IMR-90 (cell line): ENCODE measurements at places on chromosomes 1 and 21. TPM values are rescaled to one million over a fixed set of nuclear protein-coding genes. Genes with fewer than 3 reads are reported as not detected.

Gene C1orf94
- total RNA-seq = not detected in 2 replicates

DNA sequence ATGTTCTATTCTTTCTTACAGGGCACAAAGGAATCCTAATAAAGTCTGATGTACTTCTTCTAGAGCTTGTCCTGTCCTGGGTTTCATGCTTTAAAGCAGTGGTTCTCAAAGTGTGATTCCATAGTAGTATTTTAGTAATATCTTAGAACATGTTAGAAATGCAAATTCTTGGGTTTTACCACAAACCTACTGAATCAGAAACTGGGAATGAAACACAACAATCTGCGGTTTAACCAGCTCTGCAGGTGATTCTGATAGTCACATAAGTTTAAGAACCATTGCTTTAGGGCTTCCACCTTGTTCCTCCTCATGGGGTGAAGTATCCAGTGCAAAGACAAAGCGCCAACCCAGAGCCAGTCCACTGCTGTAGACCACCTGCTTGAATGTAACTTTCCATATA lies 41.1 kb downstream of the NGF start:
- peak; percentile 31 for DNase-seq

GRCh38 chr1:70195342-70195741 lies 10.0 kb downstream of the LRRC40 start:
- no peak for DNase-seq

Gene OR2T2
- total RNA-seq = not detected in 2 replicates

DNA sequence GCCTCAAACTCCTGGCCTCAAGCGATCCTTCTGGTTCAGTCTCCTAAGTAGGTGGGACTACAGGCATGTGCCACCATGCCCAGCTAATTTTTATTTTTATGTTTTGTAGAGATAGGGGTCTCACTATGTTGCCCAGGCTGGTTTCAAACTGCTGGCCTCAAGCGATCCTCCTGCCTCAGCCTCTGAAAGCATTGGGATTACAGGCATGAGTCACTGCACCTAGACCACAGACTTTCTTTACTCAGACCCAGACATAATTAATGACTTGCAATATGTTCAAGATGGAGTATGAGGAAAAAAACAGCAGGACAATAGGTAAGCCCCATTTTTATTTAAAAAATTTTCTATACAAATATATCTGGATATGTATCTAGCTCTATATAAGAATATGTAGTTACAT lies 13.2 kb downstream of the KANK4 start:
- no peak for DNase-seq

Gene TMEM50A
- 48.4 and 101 TPM in 2 replicates for total RNA-seq

GRCh38 chr1:14543191-14543840 lies 55.2 kb upstream of the KAZN start:
- peak; percentile 15 for DNase-seq

DNA sequence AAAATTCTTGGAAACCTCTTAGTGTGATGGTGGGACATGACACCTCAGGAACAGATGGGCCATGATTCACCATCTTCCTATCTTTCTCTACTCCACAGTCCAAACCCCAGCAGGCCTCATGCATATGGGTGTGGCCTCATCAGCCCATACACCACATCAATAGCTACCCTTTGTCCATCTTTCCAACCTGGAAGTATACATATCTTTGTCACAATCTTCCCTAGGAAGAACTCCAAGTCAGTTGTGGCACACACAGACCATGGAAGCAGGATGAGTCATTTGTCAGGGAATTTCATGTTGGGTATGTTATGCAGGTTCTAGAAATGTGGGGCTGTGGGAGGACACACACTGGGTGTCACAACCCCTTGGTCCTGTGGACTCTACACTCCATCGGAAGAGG lies 30.5 kb upstream of the CLCA4 start:
- DNase-seq = no peak

Gene SUMO3
- total RNA-seq = 64.9 and 103 TPM in 2 replicates

- DNase-seq = peak; percentile 97
These were observed 41.1 kb downstream of the IL6R start for GRCh38 chr1:154446292-154446691.

- no peak for DNase-seq
These were observed 3.0 kb upstream of the RGS8 start for GRCh38 chr1:182687361-182687760.

- peak; percentile 19 for DNase-seq
These were observed 19.2 kb upstream of the PTTG1IP start for GRCh38 chr21:44892536-44893277.

DNA sequence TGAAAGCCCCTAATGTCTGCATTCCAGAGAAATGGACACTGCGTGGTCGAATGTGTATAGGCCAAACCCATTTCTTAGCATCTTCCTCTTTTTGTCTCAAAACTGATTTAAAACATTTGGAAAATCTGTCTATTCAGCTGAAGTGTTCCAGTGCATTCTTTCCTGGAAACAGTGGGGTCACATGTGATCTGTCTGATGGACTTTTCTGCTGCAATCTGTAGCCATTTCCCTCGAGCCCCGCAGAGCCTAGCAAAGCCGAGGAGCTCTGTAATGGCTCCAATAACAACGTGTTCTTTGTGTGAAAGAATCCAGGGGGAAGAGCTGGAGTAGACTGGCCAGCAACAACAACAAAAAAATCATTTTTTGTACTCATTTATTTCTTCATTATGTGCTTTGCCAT lies 329.3 kb downstream of the BARHL2 start:
- no peak for DNase-seq

GRCh38 chr1:40312238-40313205 lies 4.6 kb downstream of the COL9A2 start:
- DNase-seq = no peak

Gene EPHX1
- total RNA-seq = 16.9 and 20.3 TPM in 2 replicates

Gene NAV1
- total RNA-seq = 14.0 and 14.4 TPM in 2 replicates

DNA sequence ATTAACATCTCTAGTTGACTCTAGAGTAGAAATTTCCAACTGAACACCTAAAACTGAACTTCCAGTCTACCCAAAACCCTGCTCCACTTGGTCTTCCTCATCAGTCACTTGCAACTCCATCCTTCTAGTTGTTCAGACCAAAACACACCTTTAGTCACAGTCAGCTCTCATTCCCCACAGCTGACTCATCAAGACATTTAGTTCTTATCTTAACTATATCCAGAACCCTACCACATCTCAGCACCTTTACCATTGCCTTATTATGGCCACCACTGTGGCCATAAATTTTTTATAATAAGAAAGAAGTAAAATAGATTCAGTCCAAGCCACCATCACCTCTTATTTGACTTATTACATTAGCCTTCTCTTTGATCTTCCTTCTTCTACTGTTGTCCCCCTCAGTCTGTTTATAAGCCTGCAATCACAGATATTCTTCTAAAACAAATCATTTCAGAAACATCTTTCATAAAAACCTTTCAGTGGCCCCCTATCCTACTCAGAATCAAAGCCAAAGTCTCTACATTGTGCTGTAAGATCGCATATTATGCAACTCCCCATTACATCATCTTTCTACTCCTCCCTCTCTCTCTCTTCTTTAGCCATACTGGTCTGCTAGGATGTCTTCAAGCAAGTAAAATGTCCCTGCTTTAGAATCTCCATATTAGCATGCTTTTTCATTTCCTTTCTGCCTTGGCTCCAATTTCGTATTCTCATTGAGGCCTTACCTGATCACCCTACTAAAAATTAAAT lies 275.9 kb downstream of the LRRC40 start:
- no peak for DNase-seq

Gene AKNAD1
- 0.18 and 0.28 TPM in 2 replicates for total RNA-seq

GRCh38 chr21:38012672-38013071 lies 96.4 kb upstream of the KCNJ6 start:
- no peak for DNase-seq

Gene KPRP
- not detected in 2 replicates for total RNA-seq

Gene PTGFR
- 5.4 and 8.6 TPM in 2 replicates for total RNA-seq

Gene ZMPSTE24
- total RNA-seq = 28.9 and 90.8 TPM in 2 replicates

Gene MSH4
- under 0.01 TPM in 2 replicates for total RNA-seq

- no peak for DNase-seq
These were observed 101.1 kb upstream of the JUN start for GRCh38 chr1:58884706-58885661.

Gene HSF2BP
- total RNA-seq = 0.83 and 0.90 TPM in 2 replicates

- no peak for DNase-seq
These were observed 1999.4 kb downstream of the MRPL39 start for GRCh38 chr21:23607782-23608431.

Gene NCF2
- 2.8 and 3.2 TPM in 2 replicates for total RNA-seq

- DNase-seq = peak; percentile 87
These were observed 48.1 kb upstream of the PAXBP1 start for GRCh38 chr21:32819694-32820093.

Gene TFF2
- not detected in 2 replicates for total RNA-seq

- DNase-seq = peak; percentile 97
These were observed 1.4 kb downstream of the KLHL21 start for GRCh38 chr1:6601049-6601922.

DNA sequence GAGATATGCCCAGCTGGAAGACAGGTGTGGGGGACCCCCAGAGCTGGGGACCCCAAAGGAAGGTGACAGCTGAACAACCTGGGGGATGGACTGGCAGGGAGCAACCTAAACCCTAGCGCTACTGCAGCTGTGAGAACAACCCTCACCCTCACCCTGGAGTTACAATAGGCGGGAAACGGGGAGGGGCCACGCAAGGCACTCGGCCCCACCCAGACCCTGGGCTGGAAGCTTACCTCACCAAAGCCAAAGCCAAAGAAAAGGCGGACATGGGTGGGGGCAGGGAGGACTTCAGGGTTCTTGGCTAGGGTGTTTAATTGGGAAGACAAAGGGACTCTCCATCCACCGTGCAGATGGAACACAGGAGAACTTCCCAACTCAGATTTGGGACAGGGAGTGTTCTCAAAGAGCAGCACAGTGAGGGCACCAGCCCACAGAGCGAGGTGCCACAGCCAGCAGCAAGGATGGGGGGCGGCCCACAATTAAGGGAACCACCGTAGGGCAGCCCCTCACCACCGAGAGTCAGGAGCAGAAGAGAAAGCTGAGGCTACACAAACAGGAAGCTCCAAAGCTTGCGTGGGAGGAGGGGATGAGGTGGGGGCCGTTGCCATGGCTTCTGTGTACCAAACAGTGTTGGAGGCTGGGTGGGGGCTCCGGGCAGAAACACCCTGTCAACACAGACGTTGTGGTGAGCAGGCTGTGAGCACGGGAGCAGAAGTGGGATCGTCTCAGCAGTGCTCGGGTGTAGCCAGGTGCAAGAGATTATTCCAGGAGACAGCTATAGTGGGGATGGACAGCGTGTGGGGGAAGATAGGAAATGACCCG lies 1.9 kb downstream of the TAGLN2 start:
- DNase-seq = peak; percentile 83

DNA sequence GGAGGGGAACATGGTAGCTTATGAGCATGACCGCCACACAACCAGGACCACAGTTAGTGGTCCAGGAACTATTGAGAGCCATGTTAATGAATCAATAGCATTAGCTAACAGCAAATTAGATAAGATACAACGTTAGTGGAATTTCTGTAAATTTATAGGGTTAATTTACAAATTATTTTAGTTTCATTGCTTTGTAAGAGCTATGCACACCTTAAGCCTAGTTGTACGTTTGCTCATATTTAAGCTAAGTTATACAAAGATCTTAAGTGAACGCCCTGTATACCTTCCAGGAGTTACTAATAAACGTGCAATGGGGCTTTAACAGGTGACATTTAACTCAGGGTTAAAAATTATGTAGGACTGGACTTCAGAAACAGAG lies 749 bp downstream of the EXOSC10 start:
- no peak for DNase-seq

GRCh38 chr1:186864296-186864695 lies 35.5 kb downstream of the PLA2G4A start:
- DNase-seq = peak; percentile 23

Gene OXCT2
- total RNA-seq = 0.18 and 0.28 TPM in 2 replicates

GRCh38 chr1:8239306-8240023 lies 78.4 kb upstream of the SLC45A1 start:
- DNase-seq = peak; percentile 39

Gene S100A2
- total RNA-seq = 3.6 and 4.4 TPM in 2 replicates

Gene CR1L
- not detected in 2 replicates for total RNA-seq

- peak; percentile 99 for DNase-seq
These were observed 21.3 kb upstream of the A3GALT2 start for GRCh38 chr1:33342041-33342723.

Gene UBE2U
- not detected in 2 replicates for total RNA-seq

GRCh38 chr1:203422116-203422515 lies 53.5 kb upstream of the PRELP start:
- no peak for DNase-seq

Gene GBP4
- total RNA-seq = not detected in 2 replicates

Gene CFAP107
- total RNA-seq = not detected in 2 replicates

Gene ZNF593OS
- not detected in 2 replicates for total RNA-seq

GRCh38 chr1:214902636-214903320 lies 179.8 kb upstream of the KCNK2 start:
- peak; percentile 82 for DNase-seq

- no peak for DNase-seq
These were observed 67.0 kb downstream of the RGS18 start for GRCh38 chr1:192225266-192225665.

Gene NPHS2
- not detected in 2 replicates for total RNA-seq

DNA sequence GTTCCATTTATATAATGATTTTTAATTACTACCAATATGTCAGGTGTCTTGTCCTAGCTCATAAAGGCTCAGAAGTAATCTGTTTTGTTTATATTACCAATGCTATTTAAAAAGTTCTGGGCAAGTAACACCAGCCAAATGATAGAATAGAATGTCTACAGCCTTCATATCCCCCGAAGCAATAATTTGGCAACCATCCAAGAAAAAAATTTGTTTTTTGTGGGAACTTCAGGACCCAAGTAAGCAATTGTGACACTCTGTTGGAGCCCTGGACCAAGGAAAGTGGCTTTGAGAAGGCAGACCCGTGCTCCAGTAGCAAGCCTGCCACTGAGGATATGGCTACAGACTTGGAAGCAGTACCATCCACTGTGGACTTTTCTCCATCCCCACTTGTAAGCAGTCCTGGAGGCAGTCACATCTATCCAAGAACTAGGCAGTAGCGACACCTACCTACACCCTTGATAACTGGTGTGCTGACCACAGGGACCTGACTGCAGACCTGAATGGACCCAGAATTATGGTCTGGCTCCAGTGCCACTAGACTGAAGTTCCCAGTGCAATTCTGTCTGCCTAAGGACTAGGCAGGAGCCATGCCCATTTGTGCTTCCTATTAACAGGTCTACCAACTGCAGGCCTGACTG lies 870.7 kb upstream of the ADGRL2 start:
- no peak for DNase-seq
